ENCODE measurements at places on chromosomes 13 and 19.

- no peak for DNase-seq
These were observed 1721.8 kb upstream of the SPRY2 start for GRCh38 chr13:82062772-82063171.

DNA sequence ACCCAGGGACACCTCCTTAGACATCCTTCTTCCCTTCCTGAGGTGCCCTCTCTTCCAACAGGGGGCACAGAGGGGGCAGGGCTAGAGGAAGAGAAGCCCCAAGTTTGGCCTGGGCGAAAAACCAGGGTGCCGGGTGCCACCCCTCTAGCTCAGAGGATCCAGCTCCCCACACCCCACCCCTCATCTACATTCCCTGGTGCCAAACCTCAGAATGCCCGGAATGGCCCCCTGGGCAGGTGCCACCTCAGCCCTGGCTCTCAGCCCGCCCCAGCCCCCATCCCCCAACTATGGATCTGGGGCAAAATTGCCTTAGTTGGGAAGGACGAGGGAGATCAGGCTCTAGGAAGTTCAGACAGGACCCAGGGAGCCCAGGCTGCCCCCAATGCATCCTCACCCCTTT lies 2.0 kb downstream of the CNN1 start:
- DNase-seq: no peak

- no peak for DNase-seq
These were observed 6.2 kb downstream of the RNU6-9 start for GRCh38 chr19:899336-900042.

DNA sequence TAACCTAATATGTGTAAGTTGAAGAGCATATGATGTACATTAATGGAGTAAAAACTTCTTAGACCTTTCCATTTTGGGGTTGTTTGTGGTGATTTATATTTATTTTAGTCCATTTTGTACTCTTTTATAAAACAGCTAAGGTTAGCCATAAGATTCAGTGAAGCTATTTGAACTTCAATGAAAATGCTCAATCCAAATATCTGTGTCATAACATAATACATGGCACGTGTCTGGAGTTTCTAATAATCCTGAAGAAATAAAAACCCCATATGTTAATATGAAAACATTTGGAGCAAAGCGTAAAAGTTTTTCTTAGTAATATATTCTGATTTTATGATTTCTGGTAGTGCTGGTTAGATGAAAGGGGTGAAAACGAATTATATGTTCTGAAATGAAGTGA lies 1729.7 kb downstream of the PCDH9 start:
- no peak for DNase-seq

- no peak for DNase-seq
These were observed 1765.8 kb downstream of the SLITRK1 start for GRCh38 chr13:82116422-82116989.

DNA sequence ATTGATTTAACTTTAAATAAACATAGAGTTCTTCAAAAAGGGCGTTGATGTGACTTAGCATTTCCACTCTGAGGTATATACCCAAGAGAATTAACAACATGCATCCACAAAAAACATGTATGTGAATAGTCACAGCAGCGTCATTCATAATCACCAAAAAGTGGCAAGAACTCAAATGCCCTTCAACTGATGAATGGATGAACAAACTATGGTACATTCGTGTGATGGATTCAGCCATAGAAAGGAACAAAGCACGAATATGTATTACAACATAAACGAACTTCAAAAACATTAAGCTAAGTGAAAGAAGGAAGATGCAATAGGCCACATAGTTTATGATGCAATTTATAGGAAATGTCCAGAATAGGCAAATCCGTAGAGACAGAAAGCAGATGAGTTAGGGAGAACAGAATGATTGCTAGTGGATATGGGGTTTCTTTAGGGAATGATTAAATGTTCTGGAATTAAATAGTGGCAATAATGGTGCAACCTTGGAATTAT lies 72.3 kb upstream of the UQCRFS1 start:
- DNase-seq: no peak

- no peak for DNase-seq
These were observed 151.7 kb downstream of the DCLK1 start for GRCh38 chr13:35979361-35979951.

GRCh38 chr13:49908637-49909036 lies 27.5 kb downstream of the SPRYD7 start:
- DNase-seq: no peak

DNA sequence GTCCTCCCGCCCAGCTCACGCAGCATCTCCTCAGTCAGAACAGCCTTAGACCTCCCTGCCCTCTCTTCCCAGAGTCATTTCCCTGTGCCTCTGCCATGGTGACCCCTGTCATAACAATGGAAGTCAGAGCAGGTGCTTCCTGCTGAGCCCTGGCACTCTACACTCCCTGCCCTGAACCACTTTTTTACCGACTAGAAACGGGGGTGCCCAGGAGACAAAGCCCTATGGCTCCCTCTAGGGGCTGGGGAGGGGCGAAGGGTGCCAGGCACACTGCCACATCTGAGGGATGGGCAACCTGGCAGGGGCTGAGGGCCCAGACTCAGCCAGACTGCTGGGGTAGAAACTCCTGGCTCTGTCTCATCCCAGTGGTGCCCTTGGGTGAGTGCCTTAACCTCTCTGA lies 16.4 kb downstream of the ZNF574 start:
- DNase-seq: no peak

DNA sequence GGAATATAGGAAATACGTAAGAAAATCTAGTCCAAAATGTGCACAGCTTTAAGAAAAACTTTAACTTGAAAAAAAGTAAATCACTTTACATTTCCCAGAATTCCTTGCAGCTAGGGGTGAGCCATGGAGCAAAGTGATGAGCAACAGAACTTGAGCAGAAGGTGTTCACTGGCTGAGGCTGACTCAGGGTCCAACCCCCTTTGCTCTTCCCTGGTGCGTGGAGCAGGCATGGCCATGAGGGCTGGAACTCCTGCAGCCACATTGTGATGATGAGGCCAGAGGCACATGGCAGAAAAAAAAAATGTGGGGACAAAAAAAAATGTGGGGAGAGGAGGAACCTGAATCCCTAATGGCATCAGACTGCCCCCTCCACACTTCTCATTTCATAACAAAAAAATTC lies 9.9 kb upstream of the PLA2G4C start:
- DNase-seq: no peak

- DNase-seq: no peak
These were observed 179.2 kb downstream of the TPTE2 start for GRCh38 chr13:19382111-19382510.

GRCh38 chr13:109610517-109610916 lies 175.9 kb downstream of the IRS2 start:
- DNase-seq: no peak

DNA sequence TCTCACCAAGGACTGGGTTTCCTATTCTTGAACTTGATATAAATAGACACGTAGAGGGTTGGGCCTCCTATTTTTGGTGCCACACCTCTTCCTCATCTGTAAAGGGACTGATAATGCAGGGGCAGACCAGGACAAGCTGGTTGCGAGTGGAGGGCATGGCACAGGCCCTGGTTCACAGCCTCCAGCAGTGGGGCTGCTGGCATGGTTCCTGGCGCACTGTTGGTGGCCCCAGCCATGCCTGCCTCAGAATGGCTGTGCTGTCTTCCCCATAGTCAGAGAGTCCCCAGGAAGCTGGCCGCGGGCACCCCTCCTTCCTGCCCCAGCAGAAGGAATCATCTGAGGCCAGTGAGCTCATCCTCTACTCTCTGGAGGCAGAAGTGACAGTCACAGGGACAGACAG lies 10.5 kb upstream of the OVOL3 start:
- DNase-seq: no peak

- no peak for DNase-seq
These were observed 6.0 kb downstream of the SMARCA4 start for GRCh38 chr19:10966809-10967208.

GRCh38 chr13:109803825-109804224 lies 17.4 kb upstream of the IRS2 start:
- DNase-seq: no peak

GRCh38 chr19:29324717-29325116 lies 111.8 kb upstream of the UQCRFS1 start:
- DNase-seq: no peak

DNA sequence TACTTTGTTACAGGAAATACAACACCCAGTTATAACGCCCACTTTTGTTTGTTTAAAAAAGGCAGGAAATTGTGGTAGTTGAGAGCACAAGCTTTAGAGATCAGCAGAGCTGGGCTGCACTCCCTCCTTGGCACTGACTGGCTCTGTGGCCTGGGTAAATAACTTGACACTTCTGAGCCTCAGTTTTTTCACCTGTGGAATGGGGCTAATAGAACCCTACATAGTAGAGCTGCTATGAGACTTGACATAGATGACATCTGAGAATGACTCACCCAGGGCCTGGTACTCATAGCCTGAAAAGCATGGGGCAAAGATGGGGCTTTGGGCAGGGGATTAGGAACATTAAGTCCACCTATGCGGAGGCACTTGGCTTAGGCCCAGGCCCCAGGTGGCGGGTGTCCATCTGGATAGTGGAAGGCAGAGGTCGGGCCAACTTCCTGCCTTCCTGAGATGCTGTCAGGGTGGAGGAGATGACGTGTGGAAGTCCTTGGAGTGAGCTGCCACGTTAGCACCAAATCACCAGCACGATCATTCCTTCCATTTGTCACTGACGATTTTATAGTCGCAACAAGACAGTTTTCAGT lies 159.1 kb downstream of the KATNAL1 start:
- no peak for DNase-seq

DNA sequence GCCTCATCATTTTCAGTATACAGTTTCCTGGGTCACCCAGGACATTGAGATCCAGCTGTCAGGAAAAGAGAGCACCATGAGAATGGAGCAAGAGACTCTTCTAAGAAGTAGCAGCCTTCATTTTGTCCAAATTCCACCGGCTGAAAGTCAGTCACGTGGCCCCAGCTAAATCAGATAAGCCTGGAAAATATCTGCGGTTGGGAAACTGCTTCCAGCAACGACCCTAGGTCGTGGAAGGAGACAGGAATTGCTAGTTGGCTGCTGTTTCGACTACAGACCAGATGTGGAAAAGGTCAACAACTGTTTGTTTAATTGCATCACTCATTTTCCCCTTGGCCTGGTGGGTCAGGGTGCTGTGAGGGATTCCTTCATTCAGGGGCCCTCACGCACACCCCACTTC lies 107.0 kb downstream of the ZNF536 start:
- DNase-seq: no peak

GRCh38 chr19:6868351-6868750 lies 19.0 kb upstream of the ADGRE1 start:
- DNase-seq: no peak

GRCh38 chr19:1523412-1524286 lies at the start of gene PLK5:
Gene PLK5, plus strand, starts transcription at chr19:1524077. Its CDS starts 2,920 bp downstream, at chr19:1526997.
- no peak for DNase-seq

- DNase-seq: no peak
These were observed 12.0 kb downstream of the MLLT1 start for GRCh38 chr19:6267552-6268381.

GRCh38 chr19:12792853-12793289 lies 1.6 kb downstream of the JUNB start:
- DNase-seq: no peak

DNA sequence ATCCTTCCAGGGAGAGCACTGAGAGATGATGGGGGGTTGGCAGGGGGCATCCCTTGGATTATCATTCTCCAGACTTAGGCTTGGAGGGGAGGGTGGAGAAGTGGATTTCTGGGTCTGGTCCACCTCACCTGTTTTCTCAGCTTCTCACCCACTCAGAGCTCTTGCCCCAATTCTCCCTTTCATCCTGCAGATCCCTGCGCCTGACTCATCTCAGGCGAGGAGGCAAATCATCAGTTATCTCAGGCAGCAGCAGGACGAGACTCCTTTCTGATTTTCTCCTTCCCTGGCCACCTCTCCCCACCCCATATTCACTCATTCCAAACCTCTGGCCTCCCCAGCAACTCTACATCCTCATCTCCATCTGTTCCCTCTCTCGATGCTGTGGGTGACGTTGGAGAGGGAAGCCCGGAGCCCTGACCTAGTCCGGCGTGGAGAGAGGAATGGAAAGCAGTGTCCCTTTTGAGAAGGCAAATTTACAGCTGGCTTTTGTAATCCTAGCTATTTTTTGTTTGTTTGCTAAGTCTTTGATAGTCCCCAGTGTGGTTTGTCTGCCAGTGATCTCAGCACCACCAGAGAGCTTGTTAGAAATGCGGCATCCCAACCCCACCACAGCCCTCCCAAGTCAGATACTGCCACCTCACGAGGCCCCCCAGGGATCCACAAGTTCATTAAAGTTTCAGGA lies 24.0 kb upstream of the TPT1 start:
- no peak for DNase-seq

GRCh38 chr19:38270587-38271167 lies 6.3 kb downstream of the SPINT2 start:
- peak; percentile 10 for DNase-seq

DNA sequence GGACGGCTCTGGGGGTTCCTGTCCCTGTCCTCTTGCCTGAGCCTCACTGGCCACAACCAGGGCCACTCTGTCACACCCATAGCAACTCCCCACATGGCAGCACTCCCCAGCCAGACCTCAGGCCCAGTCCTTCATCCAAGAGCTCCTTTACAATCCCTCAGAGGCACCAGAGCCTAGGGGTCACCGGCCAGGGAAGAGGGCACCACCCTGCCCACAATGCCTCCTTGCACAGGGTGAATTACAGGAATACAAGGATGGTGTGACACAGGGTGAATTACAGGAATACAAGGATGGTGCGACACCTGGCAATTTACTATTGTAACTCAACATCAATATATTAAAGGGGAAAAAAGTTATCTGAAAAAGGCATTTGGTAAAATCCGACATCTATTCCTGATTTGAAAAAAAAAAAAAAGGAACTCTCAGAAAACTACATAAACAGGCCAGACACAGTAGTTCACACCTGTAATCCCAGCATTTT lies 16.5 kb downstream of the MIER2 start:
- DNase-seq: no peak

DNA sequence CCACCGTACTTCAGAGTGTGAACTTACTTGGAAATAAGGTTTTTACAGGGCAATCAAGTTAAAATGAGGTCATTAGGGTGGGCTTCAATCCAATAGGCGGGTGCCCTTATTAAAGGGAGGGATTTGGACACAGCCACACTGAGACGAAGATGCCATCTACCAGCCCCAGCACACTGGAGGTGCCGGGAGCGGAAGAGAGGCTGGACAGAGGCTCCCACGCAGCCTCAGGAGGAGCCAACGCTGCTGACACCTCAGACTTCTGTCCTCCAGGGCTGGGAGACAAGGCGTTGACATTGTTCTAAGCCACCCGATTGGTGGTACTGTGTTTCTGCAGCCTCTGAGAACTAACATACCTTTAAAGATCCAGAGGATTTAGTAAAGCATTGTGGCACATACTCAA lies 12.6 kb upstream of the RAB20 start:
- DNase-seq: no peak

DNA sequence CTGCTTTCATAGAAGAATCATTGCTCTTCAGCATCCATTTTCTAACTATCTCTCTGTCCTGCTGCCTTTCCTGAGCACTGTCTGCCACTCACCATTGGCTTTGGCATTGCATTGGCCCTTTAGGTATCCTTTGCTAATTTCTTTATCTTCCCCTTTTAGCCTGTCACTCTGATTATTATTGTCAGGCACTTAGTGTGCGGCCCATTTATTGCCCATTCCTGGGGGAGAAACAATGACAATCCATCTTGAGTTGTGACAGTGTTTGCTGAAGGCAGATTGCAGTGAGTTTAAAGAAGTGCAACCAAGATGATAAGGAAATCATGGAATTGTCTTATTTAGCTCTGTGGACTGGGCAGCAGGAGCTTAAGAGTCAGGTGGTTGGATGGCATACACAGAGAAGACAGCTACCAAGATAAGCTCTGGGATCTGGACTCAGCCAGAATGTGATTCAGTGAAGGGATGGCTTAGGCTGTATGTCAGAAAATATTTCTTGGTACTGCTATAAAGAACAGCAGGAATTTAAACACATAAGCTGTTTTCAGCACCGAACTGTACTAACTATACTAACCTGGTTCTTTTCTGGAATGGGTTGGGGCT lies 25.3 kb downstream of the B3GLCT start:
- no peak for DNase-seq

GRCh38 chr13:73101351-73102007 lies 42.7 kb downstream of the KLF5 start:
- no peak for DNase-seq

Data from kidney glomerular epithelial cell (primary cell).